ENCODE measurements at places on chromosomes 7 and 10.

- DNase-seq: peak; percentile 43
Measured at GRCh38 chr7:94064541-94065191, 60.5 kb upstream of the BET1 start.

GRCh38 chr7:12294701-12295100 lies 83.6 kb downstream of the TMEM106B start:
- DNase-seq: no peak

DNA sequence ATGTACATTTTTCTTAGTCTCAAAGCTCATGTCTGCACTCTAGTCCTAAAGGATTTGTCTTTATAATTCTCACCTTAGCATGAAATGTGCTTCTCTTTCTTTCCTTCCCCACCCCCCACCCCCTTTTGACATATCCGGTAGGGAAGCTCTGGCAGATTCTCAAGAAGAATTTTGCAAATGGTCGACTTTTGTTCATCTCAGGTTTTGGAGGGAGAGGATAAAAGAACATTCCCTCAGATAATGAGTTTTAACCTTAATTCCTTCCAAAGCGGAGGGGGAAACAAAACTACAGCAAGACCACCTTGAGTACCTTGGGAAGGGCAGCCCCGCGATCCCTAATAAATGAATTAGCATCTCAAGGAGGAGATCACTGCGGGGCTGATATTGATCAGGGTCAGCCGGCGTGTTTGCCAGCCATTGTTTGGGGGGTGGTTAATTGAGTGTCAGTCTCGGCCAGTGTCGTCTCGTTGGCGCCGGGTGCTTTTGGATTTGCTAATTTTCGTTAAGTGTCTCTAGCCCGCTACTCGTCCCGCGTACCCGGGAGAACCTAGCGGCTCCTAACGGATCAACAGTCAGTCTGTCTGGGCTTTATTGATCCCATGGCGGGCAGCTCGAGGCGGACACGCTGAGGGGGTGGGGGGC lies 874 bp upstream of the BAMBI start:
- no peak for DNase-seq

GRCh38 chr10:46553238-46554049 lies 3.0 kb downstream of the GPRIN2 start:
- no peak for DNase-seq

DNA sequence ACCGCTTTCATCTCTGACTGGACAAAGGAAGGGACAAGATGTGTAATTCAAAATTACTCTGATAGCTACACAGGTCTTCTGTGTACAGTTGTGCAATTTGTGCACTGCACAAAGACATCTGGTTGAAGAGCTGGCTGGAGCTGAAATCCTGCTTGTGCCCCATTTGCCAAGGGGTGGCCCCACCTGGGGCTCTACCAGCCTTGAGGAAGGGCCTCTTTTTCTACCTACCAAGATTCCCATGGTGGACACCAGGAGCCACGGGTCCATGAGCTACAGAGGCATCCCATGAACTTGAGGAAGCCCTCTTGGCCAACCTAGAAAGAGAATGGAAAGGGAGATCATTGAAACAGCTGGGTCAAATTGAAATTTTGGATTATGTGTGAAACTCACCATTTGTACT lies 43.2 kb downstream of the HHEX start:
- no peak for DNase-seq

DNA sequence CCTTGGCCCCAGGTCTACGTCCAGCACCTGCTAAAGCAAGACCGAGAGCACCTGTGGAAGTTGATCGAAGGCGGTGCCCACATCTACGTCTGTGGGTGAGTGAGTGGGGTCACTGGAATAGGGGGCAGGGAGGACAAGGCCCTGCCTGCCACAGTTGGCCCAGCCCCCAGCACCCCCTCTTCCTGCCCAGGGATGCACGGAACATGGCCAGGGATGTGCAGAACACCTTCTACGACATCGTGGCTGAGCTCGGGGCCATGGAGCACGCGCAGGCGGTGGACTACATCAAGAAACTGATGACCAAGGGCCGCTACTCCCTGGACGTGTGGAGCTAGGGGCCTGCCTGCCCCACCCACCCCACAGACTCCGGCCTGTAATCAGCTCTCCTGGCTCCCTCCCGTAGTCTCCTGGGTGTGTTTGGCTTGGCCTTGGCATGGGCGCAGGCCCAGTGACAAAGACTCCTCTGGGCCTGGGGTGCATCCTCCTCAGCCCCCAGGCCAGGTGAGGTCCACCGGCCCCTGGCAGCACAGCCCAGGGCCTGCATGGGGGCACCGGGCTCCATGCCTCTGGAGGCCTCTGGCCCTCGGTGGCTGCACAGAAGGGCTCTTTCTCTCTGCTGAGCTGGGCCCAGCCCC lies 8.1 kb downstream of the TMEM120A start:
- DNase-seq: no peak

- DNase-seq: no peak
Measured at GRCh38 chr7:136869991-136870865, 1.8 kb downstream of the CHRM2 start.

GRCh38 chr7:130493275-130493873 lies 1.5 kb downstream of the MEST start:
- DNase-seq: no peak

DNA sequence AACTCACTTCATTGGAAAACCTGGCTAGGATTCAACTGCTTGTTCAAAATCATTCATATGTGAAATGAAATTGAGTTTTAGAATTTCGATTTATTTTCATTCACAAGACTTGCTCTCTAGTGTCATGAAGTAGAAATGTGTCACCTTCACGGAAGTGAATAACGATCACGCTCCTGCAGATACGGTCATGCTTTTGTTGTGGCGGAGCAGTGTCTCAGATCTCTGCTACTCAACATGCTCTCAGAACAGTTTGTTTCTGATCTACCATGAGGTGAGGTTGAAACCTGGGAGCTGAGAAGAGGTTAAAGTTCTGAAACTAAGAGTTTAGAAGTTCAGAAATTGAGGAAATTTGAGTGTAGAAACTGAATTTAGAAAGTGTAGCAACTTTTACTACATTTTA lies 13.8 kb upstream of the PITRM1 start:
- no peak for DNase-seq

GRCh38 chr7:40301486-40302068 lies 166.8 kb downstream of the SUGCT start:
- no peak for DNase-seq

- peak; percentile 6 for DNase-seq
Measured at GRCh38 chr10:14904316-14904732, 25.7 kb downstream of the SUV39H2 start.

DNA sequence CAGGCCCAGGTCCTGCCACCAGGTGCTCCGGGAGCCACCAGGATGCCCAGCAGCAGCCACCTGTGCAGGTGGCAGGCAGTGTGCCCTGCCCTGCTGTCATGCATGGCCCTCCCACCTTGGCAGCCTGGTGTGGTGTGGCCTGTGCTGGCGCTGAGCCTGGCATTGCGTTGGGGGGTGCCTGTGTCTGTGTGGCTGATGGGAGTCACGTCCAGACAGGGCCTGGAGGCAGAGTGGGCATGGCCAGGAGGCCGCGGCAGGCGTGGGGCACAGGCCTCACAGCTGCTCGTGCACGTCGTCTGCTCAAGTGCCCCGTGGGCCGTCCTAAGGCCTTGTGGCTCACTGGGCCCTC lies 8.7 kb downstream of the TTYH3 start:
- DNase-seq: no peak

GRCh38 chr10:16016688-16017087 lies 156.4 kb upstream of the MINDY3 start:
- DNase-seq: no peak

DNA sequence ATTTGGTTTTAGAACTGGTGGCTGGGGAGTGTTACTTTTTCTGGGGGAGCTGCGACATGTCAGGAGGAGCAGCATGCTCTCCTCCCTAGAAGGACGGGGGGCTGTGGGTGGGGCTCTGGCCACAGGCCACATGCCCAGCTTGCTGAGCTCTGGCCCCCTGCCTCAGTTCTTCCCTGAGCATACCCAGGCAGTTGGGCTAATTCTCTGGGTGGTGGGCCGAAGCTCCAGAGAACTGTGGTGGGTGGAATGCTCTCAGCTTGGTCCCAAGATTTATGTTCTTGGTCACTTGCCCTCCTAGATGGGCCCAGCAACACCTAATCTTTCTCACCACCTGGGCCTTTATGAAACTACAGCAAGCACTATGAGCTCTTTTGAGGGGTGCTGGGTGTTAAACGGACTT lies 5.1 kb upstream of the ZNF775 start:
- DNase-seq: no peak

GRCh38 chr7:88347090-88347489 lies 40.4 kb upstream of the STEAP4 start:
- no peak for DNase-seq

GRCh38 chr7:1410992-1411391 lies 48.3 kb downstream of the MICALL2 start:
- no peak for DNase-seq

- DNase-seq: no peak
Measured at GRCh38 chr10:30057894-30058556, 1.4 kb downstream of the JCAD start.

DNA sequence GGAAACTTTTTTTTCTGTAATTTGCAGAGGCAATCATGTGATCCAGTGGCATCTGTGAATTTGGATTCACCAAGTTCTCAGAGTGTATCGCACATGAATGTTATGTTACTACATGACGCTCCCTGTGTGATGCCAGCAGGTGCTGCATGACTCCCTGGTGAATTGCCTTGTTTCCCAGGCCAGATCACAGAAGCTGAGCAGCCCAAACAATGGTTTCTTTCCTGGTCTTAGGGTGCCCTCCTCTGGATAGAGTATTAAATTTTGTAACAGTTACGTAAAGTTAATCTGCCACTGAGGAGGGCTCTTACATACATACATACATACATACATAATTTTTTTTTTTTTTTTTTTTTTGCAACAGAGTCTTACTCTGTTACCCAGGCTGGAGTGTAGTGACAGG lies 3.6 kb downstream of the ZSCAN21 start:
- DNase-seq: no peak

- DNase-seq: no peak
Measured at GRCh38 chr10:132394201-132394811, 2.7 kb upstream of the PWWP2B start.

GRCh38 chr7:122790591-122790990 lies 87.9 kb upstream of the RNF148 start:
- DNase-seq: no peak

DNA sequence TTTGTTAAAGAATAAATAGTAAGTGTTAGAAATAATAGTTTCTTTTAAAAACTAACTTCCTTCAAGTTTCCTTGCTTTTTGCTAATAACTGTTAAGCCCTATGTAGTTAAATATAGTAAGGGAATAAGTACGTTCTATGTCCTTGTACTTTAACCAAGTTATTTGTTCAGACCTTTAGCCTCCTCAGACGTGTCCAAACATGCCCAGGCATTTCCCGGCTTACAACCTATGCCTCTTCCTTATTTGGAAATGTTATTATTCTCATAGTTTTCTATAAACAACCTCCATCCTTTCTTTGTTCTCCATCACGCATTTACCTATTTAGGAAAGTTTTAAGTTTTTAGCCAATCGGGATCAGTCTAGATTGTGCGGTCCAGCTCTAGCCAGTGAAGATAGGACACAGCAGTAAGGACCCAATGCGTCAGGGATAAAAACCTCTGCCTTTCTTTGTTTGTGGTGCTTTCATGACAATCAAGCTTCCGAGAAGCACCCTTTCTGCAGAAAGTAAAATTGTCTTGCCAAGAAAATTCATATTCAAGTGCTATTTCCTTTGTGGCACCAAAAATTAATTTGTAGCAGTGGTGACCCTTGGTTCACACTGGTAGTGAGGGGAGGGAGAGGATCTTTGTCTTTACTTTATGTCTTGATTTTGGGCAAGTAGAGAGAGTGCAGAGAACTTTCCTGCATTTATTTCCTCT lies 851.3 kb upstream of the POM121L12 start:
- DNase-seq: no peak

- DNase-seq: no peak
Measured at GRCh38 chr10:3363311-3364045, 190.9 kb upstream of the PITRM1 start.

DNA sequence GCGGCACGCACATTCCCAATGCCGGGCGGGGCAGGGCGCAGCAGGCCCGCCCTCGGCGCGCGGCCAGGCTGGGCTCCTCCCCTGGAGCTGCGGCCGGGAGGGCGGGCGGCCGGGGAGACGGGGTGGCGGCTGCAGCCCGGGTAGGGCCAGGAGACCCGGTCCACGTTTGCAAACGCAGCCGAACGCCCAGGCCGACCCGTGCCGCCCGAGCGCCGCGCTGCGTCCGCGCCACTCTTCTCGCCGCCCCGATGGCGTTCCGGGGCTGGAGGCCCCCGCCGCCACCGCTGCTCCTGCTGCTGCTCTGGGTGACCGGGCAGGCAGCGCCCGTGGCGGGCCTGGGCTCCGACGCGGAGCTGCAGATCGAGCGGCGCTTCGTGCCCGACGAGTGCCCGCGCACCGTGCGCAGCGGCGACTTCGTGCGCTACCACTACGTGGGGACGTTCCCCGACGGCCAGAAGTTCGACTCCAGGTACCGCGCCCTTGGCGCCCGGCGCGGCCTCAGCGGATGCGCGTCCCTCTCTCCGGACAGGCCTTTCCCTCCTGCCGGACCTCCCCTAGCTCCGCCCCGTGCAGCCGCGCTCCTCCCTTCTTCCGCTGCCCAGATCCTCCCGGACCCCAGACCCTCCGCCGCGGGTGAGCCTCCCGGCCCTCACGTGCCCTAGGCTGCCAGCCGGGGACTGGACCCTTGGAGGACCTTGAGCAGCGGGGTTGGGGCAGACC lies at the start of gene FKBP9:
Gene FKBP9 (plus strand): TSS at position 115 of the 720 bp plus-strand sequence. CDS start 134 bp downstream, at position 249.
- peak; percentile 81 for DNase-seq

DNA sequence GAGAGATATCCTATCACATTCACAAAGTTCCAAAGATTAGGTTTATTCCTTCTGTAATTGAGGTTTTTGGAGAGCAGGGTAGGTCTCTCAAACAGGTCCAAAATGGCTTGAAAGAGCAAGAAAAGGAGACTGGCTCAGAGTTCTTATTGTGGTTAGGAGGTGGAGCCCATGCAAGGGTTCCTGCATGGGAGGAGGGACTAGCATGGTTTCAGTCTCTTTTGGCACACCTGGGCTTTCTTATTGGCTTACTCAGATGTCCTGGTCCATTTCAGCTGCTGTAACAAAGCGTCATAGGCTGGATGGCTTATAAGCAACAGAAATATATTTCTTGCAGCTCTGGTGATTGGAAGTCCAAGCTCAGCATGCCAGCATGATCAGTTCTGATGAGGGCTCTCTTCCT lies 493.1 kb downstream of the REEP3 start:
- DNase-seq: no peak

- no peak for DNase-seq
Measured at GRCh38 chr10:62133618-62134017, 135.0 kb downstream of the RTKN2 start.

DNA sequence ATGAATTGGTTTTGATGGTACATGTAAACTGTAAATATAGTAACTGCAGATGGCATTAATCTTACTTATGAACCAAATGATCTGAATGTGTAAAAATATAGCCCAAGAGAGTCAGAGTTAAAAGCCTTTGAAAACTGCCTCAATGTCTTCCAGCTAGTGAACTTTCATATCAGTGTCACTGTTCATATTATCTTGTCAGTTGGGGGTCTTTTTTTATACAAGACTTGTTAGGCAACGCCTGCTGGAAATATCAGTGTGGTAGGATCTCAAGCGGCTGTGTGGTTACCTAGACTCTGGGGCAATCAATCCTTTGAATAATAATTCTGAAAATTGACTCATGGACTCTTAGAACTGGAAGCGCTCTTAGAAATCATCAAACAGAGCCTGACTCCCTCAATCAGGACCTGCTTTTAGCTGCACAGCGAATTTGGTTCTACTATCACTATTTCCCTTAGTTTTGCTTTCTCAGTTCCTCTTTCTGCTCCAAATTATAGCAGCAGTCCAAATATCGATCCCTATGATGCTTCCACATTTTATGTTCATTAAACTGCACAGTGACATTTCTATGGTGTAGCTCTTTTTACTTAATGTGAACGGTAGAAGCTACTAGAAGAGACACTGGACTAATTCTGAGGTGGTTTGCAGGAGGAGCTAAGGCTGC lies 100.1 kb upstream of the COL1A2 start:
- no peak for DNase-seq
